ENCODE measurements at places on chromosomes 12 and 14.

GRCh38 chr12:67788118-67788517 is 139.6 kb downstream of the DYRK2 start:
- DNase-seq, result peak; percentile 82

DNA sequence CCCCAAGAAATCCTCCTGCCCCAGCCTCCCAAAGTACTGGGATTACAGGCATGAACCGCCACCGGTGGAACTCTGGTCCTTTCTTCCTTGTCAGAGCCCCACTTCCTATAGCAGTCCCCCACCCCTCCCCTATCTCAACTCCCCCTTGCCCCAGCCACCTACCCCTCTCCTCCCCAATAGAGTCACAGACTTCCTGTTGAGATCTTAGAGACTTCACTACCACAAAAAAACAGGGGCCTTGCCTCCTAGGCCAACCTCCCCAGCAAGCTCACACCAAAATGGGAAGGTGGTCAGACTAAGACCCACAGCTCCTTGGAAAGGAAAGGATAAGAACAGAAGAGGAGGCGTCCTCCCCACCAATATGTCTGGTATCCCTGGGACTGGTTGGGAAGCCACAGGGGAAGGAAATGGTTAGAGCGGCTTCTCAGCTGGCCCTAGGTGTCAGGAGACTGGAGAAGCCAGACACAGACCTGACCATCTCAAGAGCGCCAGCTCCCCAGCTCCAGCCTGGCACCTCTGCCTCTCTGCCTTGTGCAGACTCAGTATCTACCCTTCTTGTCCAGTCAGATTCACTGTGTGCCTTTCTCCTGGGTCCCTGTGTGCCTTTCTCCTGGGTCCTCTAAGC is 8.5 kb downstream of the ITGB7 start:
- DNase-seq, result no peak

DNA sequence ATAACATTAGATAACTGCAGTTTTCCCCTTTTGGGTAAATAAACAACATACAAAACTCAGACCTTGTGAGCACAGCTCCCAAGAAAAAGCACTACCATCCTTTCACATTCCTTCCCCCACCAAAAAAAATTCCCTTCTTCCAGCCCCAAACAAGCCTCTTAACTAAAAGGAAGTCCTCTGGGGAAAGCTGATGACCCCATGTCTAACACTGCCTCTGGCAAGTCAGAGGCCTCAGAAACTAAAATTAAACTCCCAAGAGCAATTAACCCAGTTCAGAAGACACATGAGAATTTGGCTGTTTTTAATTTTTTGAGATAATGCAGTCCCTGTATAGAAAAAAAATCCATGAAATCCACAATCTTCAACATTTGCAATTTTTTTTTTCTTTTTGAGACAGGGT is 127.7 kb downstream of the SPTSSA start:
- no peak for DNase-seq

- no peak for DNase-seq
Observed at GRCh38 chr14:34126586-34126985, 175.7 kb upstream of the EGLN3 start.

GRCh38 chr12:6691473-6691872 is 2.3 kb upstream of the ZNF384 start:
- DNase-seq, result peak; percentile 75

- no peak for DNase-seq
Observed at GRCh38 chr12:32149489-32149888, 42.8 kb downstream of the BICD1 start.

DNA sequence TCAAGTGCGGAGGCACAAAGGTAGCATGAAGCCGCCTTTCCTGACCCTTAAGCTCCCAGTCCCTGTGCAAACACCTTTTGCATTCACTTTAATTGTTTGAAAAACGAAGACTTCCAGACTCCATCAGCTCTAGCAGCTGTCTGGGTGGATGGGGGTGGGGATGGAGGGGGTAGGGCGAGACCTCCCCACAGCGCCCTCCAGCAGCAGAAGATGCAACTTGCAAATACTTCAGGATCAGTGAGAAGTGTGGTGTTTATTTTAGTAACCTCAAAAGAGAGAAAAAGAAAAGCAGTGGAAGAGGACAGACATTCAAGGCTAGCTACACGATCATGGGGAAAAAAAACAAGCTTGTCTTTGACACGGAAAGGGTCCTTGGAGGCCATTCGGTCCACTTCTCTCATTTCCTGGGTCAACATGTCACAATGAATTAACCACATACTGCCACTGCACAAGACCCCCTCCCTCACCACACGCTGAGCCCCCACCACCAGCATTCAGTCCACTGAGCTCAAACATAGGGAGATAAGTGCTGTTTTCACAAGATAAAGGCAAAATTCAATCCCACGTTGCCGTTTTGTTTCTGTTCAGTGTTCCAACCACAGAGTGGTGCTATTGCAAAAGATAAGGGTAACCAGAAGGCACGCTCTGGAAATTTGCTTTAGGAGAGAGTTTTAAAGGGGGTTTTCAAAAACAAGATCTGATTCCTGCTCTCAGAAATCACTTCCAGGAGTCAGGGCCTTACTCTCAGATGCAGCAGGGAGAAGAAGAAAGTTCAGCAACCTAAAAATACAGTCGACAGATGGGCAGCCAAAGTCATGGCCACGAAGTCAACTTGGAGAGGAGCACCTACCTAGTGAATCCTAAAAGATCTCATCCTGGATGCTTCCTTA is 3.3 kb upstream of the NTF3 start:
- peak; percentile 43 for DNase-seq

- DNase-seq, result no peak
Observed at GRCh38 chr12:92109613-92110012, 36.0 kb downstream of the BTG1 start.
